ENCODE measurements at places on chromosomes 12 and 14. TPM values are rescaled to one million over a fixed set of nuclear protein-coding genes. Genes with fewer than 3 reads are reported as not detected.

DNA sequence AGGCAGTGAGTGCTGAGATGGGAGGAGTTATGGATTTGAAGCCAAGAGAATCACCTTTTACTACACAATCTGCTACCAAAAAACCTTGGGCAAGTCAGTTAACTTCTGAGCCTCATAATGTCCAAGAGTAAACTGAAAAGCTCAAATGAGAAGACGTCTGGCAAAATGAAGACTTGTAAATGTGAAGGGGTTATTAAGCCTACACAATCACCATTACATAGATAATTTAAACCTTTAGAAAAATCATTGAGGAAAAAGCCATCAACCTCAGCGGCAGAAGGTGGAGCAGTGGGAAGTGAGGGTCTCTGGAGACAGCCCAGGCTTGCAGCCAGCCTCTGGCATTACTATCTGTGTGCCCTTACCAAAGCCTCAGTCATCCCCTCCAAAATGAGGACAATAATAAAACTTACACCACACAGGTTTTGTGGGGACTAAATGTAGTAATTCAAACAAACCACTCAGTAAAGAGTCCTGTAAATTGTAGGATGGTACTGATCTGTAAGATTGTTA is 50.5 kb upstream of the CCDC175 start:
- peaks cover 2% of the 10 kb centered on the region for H3K4me1 ChIP-seq
- no peak overlapping the region for H3K4me3 ChIP-seq
- DNase-seq = no peak
- H3K27me3 ChIP-seq = peaks cover 37% of the 10 kb centered on the region

The CLBA1 gene
- 1.9 TPM for total RNA-seq

DNA sequence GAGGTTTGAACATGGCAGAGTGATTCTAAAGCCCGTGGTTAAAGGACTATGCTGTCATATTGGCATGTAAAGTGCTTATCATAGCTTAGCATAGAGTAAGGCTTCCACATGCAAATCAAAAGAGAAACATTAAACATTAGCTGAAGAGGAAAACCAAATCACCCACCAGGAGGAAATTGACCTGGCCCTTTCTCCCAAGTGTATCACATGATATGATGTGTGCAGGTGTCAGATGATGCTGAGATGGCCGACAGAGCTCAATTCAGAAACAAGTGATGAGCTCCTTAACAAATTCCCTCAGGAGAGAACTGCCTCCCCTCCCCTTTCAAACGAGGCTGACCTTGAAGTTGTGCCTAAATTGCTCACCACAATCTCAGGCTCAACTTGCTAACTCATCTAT is 217.1 kb upstream of the BTG1 start:
- H3K27me3 ChIP-seq = no peaks in the 10 kb centered on the region
- no peak for DNase-seq
- H3K4me3 ChIP-seq = peak overlapping the region; percentile 62
- H3K27ac ChIP-seq = peak overlapping the region; percentile 81

The MGP gene
- total RNA-seq = not detected

The TEAD4 gene
- total RNA-seq = 9.0 TPM

GRCh38 chr12:130838284-130838950 is 633 bp downstream of the STX2 start:
- peak overlapping the region; percentile 80 for H3K4me3 ChIP-seq
- no peak overlapping the region for H3K27ac ChIP-seq
- peak; percentile 49 for DNase-seq
- H3K36me3 ChIP-seq = no peaks in the 10 kb centered on the region
- peaks cover 32% of the 10 kb centered on the region for H3K4me1 ChIP-seq
- H3K27me3 ChIP-seq = no peaks in the 10 kb centered on the region

DNA sequence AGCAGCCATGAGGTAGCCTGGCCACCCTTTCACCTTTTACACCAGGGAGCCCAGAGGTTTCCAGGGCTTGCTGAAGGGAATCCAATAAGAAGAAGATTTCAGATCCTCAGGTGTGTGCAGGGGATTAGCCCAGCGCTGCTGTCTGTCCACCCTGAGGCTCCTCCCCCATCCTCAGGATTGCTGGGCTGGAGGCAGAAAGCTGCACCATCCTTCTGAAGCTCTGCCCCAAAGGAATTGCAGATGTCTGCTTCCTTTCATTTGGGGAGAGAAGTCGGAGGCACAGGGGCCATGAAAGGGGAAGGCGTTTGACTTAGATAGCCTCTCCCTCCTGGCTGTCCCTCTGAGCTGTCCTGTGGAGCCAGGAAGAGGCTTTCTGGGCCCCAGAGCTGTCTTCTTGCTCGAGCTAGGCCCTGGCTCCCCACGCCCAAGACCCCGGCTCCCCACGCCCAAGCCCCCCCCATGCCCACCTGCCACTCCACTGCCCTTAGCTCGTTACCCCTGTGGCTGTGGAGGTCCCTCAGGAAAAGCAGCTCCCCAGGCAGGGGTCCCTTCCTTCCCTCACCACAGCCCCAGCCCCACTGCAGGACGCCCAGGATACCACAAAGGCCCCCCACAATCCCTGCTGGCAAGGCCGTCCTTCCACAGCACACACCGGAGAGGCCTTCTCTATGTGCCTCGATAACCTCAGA is 359.0 kb downstream of the CACNA1C start:
- H3K27ac ChIP-seq = no peak overlapping the region
- H3K36me3 ChIP-seq = no peaks in the 10 kb centered on the region
- no peak for DNase-seq
- H3K4me3 ChIP-seq = no peak overlapping the region
- H3K27me3 ChIP-seq = no peaks in the 10 kb centered on the region

DNA sequence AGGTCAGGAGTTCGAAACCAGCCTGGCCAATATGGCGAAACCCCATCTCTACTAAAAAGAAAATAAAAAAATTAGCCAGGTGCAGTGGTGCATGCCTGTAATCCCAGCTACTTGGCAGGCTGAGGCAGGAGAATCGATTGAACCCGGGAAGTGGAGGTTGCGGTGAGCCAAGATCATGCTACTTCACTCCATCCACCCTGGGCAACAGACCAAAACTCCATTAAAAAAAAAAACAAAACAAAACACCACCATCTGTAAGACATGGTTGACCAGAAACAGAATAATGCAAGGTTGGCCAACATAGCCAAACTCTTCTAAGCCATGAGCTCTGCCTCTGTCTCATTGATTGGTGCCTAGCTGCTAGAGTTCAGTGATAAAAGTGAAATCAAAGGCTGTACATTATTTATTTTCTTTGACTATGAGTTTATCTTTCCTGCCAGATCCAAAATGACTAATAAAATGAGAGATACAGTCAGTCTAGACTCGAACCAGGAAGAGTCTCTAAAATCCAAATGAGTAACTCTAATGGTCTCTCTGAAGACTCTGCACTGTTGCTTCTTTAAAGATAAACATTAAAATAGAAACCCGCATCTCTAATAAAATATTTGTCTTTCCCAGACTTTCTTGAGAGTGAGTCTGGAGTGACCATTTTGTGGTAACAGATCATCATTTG is 404.7 kb downstream of the DAD1 start:
- H3K4me3 ChIP-seq = no peak overlapping the region
- peaks cover 2% of the 10 kb centered on the region for H3K4me1 ChIP-seq
- no peak overlapping the region for H3K27ac ChIP-seq
- H3K36me3 ChIP-seq = no peaks in the 10 kb centered on the region
- H3K27me3 ChIP-seq = no peaks in the 10 kb centered on the region

The C1S gene
- total RNA-seq = 2.8 TPM

DNA sequence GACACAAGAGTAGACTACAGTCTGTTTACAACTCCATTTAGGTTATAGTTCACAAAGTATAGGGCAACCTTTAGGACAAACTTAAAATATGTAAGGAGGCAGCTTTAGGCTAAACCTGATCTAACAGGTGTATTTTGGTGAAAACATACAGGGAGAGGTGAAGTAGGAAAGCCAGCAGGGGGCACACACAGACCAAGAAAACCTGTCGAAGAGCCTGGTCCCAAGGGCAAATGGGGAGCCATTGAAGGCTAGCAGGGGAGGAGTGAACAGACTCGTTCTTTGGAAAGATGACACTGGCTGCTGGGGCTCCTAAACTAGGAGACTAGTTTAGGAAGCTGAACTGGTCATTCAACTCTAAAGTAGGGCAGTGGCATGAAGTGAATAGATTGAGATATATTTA is 138.8 kb upstream of the WSCD2 start:
- DNase-seq = peak; percentile 69
- no peaks in the 10 kb centered on the region for H3K36me3 ChIP-seq
- H3K27me3 ChIP-seq = peaks cover 18% of the 10 kb centered on the region
- H3K4me1 ChIP-seq = no peaks in the 10 kb centered on the region
- H3K27ac ChIP-seq = no peak overlapping the region
- H3K4me3 ChIP-seq = no peak overlapping the region

DNA sequence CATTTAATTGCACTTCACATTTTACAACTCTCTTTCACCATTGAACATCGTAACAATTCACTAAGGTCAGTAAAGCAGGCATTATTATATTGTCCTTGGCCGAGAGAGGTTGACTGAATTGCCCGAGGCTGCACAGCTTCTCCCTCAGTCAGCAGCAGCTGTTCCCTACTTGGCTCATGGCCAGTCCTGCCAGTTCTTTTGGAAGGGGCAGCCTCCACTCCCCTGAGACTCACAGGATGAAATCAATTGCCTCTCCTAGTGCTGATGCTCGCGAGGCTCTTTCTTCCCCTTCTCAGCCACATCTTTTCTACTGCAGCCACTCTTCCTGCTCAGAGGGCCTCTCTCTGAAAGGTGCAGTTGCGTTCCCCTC is 79.9 kb upstream of the KCNA1 start:
- H3K27me3 ChIP-seq = no peaks in the 10 kb centered on the region
- peak overlapping the region; percentile 67 for H3K4me3 ChIP-seq
- H3K27ac ChIP-seq = peak overlapping the region; percentile 91
- H3K36me3 ChIP-seq = peaks cover 3% of the 10 kb centered on the region
- no peak for DNase-seq
- H3K4me1 ChIP-seq = peaks cover 62% of the 10 kb centered on the region

GRCh38 chr12:124495194-124495983 is 72.0 kb downstream of the NCOR2 start:
- H3K27ac ChIP-seq = no peak overlapping the region
- H3K4me1 ChIP-seq = peaks cover 53% of the 10 kb centered on the region
- DNase-seq = no peak
- no peak overlapping the region for H3K4me3 ChIP-seq

The THTPA gene
- total RNA-seq = 8.5 TPM

DNA sequence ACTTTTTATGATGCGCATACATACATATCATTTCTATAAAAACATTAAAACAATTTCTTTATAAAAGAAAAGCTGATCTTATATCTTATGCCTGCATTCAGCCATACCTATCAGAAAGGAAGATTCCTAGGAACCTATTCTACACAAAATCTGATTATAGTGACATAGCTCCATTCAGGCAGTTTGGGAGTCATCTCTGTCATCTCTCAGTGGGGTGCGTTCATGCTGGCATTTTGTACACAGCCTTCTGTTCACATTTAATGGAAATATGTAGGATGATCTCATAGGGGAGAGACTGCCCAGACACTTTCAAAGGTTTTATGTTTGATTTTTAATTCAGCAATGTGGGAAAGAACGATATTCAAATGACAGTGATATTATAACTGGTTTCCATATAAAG is 52.9 kb downstream of the ATL1 start:
- H3K36me3 ChIP-seq = no peaks in the 10 kb centered on the region
- no peak for DNase-seq
- no peaks in the 10 kb centered on the region for H3K4me1 ChIP-seq

The ALX1 gene
- total RNA-seq = not detected

DNA sequence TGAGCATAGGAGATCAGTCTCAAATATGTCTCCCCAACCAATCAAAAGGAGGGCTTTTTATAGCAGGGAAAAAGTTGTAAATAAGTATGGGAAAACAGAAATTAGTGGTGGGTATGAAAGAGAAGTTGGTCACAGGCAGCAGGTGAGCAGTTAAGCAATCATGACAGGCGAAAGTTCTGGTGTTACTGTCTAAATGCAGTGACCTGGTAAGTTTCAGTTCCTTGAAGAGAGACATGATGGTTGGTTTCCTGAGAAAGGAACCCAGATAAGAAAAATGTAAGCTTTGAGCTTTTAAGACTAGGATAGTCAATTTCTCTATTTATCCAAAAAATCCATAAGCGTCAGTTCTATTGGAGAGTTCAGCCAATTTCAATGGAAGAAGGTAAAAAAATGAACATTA is 466.2 kb upstream of the FLRT2 start:
- no peaks in the 10 kb centered on the region for H3K36me3 ChIP-seq
- no peaks in the 10 kb centered on the region for H3K27me3 ChIP-seq
- no peak overlapping the region for H3K4me3 ChIP-seq
- no peak overlapping the region for H3K27ac ChIP-seq
- no peaks in the 10 kb centered on the region for H3K4me1 ChIP-seq
- no peak for DNase-seq

The RIPK3 gene
- 9.4 TPM for total RNA-seq

- no peak overlapping the region for H3K27ac ChIP-seq
- no peaks in the 10 kb centered on the region for H3K36me3 ChIP-seq
- peaks cover 13% of the 10 kb centered on the region for H3K4me1 ChIP-seq
- H3K4me3 ChIP-seq = no peak overlapping the region
- H3K27me3 ChIP-seq = peaks cover 36% of the 10 kb centered on the region
- no peak for DNase-seq
Measured at GRCh38 chr14:50941151-50941550, 3.1 kb downstream of the PYGL start.

DNA sequence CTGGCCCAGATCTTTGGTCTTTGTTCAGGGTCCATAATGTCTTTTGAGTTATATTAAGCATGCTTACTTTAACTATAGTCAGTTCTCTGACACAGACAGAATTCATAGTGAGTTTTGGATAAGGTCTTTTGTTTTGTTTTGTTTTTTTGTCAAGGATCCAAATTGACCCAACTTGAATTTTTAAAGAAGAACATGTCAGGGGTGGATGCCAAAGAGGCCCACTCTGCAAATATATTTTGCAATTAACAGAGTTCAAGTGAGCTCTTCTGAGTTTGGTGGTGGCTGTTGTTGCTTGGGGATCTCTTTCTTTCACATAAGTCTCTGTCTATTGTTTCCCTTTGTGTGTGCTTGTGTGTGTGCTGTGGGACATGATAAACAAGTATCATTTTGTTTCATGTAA is 34.4 kb upstream of the PMCH start:
- DNase-seq = no peak
- H3K27me3 ChIP-seq = peaks cover 4% of the 10 kb centered on the region
- no peaks in the 10 kb centered on the region for H3K36me3 ChIP-seq
- no peaks in the 10 kb centered on the region for H3K4me1 ChIP-seq

The C12orf60 gene
- 3.0 TPM for total RNA-seq

GRCh38 chr14:23015618-23016017 is 5.7 kb upstream of the C14orf93 start:
- H3K27me3 ChIP-seq = no peaks in the 10 kb centered on the region
- H3K4me1 ChIP-seq = peaks cover 13% of the 10 kb centered on the region
- peak overlapping the region; percentile 62 for H3K27ac ChIP-seq
- DNase-seq = no peak
- peak overlapping the region; percentile 2 for H3K4me3 ChIP-seq

DNA sequence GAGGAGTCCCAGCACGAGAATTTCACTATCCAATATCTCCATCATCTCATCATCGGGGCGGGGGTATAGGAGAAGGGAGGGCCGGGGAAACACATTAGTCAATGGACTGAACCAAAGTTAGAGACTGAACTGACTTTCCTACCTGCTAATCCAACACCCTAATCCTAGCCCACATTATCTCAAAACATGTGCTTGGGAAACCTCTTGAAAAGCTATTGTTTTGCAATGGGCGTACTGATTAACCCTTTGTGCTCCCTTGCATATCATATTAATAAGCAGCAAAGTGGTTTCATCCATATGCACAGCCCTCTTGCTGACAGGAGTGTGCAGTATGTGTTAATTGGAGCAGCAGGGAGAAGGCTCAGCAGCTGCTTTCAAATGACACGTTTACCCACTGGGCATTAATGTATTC is 125.7 kb upstream of the GRIP1 start:
- no peaks in the 10 kb centered on the region for H3K27me3 ChIP-seq
- DNase-seq = no peak
- H3K4me1 ChIP-seq = peaks cover 2% of the 10 kb centered on the region
- no peak overlapping the region for H3K27ac ChIP-seq

- no peak overlapping the region for H3K27ac ChIP-seq
- DNase-seq = no peak
- H3K36me3 ChIP-seq = peaks cover 46% of the 10 kb centered on the region
- H3K4me3 ChIP-seq = no peak overlapping the region
- no peaks in the 10 kb centered on the region for H3K27me3 ChIP-seq
Measured at GRCh38 chr12:54407183-54407905, 11.7 kb downstream of the ITGA5 start.
